ENCODE measurements at places on chromosomes 2 and 18. TPM values are rescaled to one million over a fixed set of nuclear protein-coding genes. Genes with fewer than 3 reads are reported as not detected.

DNA sequence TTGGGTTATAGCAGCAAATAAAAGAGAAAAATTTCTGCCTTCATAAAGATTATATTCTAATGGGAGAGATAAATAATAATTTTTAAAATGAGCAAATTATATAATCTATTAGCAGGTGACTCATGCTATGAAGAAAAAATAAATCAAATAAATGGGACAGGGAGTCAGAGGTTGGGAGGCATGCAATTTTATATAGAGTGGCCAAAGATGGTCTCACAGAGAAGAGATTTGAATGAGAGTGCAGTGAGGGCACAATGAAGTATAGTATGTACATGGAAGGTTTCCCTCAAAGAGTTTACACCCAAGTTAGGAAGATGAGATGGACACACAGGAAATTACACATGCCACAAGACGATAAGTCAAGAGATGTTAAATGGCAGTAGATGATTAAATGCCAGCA lies 369.4 kb downstream of the TXNL1 start:
- DNase-seq, result no peak

SAG gene
- 0.05 TPM for total RNA-seq

COL4A3 gene
- 0.47 TPM for total RNA-seq

- DNase-seq, result peak; percentile 55
Measured at GRCh38 chr2:27735263-27735904, 36.1 kb upstream of the MRPL33 start.

DPYSL5 gene
- not detected for total RNA-seq

GRCh38 chr2:241609859-241610793 lies 26.8 kb downstream of the THAP4 start:
- DNase-seq, result peak; percentile 95

DNA sequence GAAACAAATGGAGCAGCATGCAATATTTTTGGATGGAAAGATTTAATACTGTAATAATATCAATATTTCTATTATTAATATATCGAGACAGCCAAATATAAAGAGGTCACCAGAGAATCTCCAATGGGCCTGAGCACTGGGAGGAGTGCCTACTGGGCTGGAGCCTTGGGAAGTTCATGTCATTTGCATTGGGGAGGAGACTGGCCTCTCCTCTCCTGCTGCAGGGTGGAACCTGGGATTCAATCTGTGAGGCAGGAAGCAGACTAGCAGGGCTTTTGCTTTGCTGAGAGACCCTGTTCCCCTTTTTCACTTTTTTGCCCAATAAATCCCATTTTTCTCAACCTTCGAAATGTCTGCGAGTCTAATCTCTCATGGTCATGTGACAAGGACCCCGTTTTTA lies 390.6 kb upstream of the CYRIA start:
- no peak for DNase-seq

Data from CD8-positive, alpha-beta T cell (primary cell).